ENCODE measurements at places on chromosomes 6 and 20.

- no peak for DNase-seq
Measured at GRCh38 chr20:18754030-18754652, 59.4 kb upstream of the SCP2D1 start.

GRCh38 chr20:48405909-48406308 lies 421.9 kb downstream of the PREX1 start:
- DNase-seq: no peak

GRCh38 chr6:133891149-133891926 lies 2.4 kb downstream of the TCF21 start:
- peak; percentile 44 for DNase-seq

GRCh38 chr6:55874316-55874715 lies 1.1 kb downstream of the BMP5 start:
- peak; percentile 16 for DNase-seq

GRCh38 chr6:42260972-42261371 lies 43.3 kb upstream of the MRPS10 start:
- DNase-seq: peak; percentile 40

GRCh38 chr20:57877995-57878394 lies 168.2 kb upstream of the PMEPA1 start:
- no peak for DNase-seq
